Fibroblast of the aortic adventitia (primary cell): ENCODE measurements at places on chromosomes 5 and 9.
A peak's percentile ranks its signal among the peaks of the same experiment; 100 is the strongest.

GRCh38 chr5:121029536-121030245 lies 565.6 kb downstream of the PRR16 start:
- no peak for DNase-seq

DNA sequence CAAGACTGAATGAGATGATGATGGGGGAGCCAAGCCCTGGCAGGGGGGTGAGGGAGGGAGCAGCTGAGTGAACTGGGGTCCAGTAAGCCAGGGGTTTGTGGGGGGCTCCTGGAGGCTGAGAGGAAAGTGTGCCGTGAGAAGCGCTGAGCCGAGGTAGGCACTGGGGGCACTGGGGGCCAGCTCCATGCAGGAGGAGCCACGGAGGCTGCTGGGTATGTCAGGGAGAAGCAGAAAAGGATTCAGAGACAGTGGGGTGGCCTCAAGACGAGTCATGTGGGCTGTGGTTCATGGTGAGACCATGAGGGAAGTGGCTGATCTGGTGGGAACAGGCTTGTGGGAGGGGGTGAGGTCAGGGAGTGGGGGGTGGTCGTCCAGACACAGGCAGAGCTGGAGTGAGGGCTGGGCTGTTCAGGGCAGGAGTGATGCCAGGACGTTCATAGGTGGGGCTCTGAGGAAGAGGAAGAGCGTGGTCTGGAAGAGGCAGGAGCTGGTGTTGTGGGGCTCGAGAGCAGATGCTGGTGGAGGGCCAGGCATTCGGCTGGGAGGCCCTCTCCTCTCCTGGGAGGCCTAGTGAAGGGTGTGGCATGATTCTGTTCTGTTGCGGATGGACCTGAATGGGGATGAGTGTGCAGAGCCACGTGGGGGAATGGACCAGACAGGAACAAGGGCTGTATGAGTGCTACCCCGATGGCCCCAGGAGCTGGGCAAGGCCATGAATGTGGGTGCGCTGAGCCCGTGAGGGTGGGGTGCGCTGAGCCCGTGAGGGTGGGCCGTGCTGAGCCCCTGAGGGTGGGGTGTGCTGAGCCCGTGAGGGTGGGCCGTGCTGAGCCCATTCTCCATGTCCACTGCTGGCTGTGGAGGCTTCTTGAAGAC lies 92.7 kb upstream of the CACNA1B start:
- DNase-seq, result no peak

DNA sequence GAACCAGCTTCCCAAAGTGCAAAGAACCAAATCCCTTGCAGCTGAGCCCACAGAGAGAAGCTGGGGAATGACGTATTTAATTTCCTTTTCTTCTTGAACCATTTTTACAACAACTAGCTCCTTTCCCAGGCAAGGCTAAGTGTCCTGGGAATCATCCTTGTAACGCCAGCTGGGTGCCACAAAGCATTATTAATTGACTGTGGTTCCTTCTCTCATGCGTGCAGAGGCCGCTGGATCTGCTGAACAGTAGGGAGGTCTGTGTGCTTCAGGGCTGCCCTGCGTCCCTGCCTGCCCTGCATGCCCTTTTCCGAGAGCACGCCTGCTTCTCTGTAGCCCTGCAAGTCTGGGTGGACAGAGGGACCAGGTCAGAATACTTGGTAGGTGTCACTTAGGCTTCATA lies 124.1 kb upstream of the OTULINL start:
- peak; percentile 46 for DNase-seq

DNA sequence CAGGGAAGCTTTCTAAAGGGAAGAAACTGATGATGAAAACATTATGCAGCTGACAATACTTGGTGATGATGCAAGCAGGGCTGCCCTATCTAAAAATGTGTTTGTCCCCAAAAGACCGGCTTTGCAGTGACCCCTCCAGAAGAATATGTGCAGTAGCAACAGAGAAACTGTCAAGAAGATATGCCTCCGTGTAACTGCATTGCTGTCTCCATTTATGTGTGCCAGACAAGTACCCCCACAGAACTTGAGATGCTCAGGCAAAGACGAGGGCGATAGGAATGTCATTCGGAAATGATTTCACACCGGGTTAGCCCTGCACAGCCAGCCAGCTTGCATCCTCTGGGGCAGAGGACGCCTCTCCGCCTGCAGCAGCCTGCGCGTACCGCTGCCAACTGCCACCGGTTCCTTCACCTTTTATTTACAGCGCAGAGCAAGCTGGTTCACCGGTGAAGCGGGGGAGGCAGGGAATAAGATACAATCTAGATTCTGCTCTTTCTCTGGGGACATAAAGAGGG lies 2.0 kb downstream of the GABBR2 start:
- peak; percentile 19 for DNase-seq

GRCh38 chr9:124248960-124249359 lies 8.8 kb upstream of the NEK6 start:
- DNase-seq, result no peak

GRCh38 chr5:170420806-170421412 lies 31.7 kb upstream of the KCNMB1 start:
- peak; percentile 78 for DNase-seq

- DNase-seq, result no peak
These were observed 61.0 kb downstream of the ANGPTL2 start for GRCh38 chr9:127061411-127061810.

DNA sequence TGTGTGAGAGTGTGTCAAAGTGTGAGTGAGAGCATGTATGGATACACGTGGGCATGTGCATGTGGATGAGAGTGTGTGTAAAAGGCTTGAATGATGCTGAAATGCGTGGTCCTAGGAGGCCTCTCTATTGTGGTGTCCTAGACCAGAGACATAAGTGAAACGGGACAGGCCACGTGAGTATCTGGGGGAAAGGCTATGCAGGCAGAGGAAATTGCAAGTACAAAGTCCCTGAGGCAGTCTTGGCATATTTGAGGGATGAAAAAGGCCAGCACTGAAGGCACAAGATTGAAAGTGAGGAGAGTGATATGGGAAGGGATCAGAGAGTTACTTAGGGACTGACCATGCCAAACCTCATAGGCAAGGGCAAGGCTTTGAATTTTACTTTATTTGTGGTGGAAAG lies 67.2 kb upstream of the CCDC152 start:
- DNase-seq, result no peak

- no peak for DNase-seq
These were observed 232.5 kb downstream of the HSPA4 start for GRCh38 chr5:133284306-133284705.

- peak; percentile 89 for DNase-seq
These were observed 295.9 kb downstream of the NFIB start for GRCh38 chr9:14018081-14018480.

- DNase-seq, result no peak
These were observed 19.8 kb upstream of the CARTPT start for GRCh38 chr5:71699233-71699632.

DNA sequence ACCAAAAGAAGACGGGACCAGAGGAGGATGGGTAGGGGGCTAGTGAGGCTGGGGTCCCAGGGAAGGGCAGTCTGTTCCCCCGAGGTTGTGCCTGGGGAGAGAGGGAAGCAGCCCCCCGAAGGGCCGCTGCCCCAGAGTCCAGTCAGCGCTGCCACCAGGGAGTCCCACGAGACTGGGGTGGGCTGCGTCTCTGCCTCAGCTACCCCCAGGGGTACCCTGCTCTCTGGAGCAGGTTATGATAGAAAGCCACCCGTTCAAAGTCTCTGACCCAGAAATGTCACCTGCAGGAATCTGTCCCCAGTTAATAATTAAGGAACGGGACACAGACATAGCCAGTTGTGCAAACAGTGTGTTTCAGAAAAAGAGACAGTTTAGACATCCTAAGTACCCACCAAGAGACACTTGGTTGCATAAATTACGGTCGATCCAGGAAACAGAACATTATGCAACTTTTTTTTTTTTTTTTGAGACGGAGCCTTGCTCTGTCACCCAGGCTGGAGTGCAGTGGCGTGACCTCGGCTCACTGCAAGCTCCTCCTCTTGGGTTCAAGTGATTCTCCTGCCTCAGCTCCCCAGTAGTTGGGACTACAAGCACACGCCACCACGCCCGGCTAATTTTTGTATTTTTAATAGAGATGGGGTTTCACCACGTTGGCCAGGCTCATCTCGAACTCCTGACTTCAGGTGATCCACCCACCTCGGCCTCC lies 10.7 kb upstream of the AGPAT2 start:
- DNase-seq, result no peak

DNA sequence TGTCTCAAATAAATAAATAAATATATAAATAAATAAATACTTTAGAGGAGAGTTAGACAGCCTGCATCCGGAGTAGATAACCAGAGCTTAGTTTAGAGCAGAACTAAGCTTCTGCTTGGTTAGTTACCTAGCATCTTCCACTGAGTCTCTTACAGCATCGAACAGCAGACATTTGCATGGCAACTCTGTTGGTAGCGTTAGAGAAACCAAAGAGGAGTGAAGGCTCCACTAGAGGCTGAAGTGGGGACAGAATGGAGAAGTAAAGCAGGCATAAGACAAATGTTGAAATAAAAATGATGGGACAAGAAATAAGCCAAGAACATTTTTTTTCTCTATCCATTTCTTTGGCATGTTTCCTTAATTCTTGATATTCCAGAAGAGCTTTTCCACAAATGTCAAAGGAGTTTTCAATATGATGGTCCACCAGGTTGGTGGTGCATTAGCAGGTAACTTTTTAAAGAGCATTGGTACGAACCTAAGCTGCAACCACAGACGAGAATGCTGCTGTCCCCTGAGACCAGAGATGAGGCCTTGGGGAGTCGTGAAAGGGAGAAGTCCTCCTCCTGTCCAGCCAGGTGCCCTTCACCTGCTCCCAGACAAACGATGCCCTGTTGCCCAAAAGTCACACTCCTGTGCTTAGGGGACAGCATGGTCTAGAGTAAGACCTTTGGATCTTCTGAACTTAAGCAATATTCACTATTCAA lies 438.3 kb downstream of the DIRAS2 start:
- DNase-seq, result no peak

DNA sequence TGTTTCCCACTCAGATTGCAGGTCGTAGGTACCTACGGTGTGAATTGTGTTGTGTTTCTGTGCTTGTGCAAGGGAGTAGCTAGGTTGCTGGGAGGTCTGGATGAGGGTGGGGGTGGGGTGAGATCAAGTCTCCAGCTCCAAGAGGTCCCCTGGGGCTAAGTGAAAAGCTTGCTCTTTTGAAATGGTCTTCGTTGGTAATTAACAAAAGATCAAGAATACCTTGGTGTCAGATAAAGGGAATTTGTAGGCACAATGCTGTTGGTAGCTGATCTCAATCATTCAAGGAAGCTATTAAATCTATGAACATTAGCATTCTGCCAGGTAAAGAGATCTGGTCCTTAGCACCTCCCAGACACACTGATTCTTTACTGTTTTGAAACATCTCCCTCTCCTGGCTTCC lies 928 bp upstream of the PCDHGC4 start:
- no peak for DNase-seq

DNA sequence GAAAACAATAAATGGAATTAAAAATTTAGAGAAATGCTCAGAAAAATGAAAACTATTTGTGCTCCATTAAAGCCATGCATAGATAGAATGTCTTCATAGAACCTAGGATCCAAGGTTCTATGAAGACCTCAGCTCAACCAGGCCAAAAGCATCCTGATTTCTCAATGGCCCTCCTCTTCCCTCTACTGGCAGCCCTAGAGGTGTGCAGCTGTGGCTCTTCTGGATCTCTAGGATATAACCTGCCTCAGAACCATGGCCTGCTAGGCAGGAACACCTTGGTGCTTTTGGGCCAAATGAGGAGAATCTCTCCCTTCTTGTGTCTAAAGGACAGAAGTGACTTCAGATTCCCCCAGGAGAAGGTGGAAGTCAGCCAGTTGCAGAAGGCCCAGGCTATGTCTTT lies 15.1 kb downstream of the IFNA1 start:
- peak; percentile 47 for DNase-seq
